ENCODE measurements at places on chromosomes 1 and 21.

GRCh38 chr1:173329726-173330125 is 122.6 kb upstream of the TNFSF4 start:
- DNase-seq = peak; percentile 67

DNA sequence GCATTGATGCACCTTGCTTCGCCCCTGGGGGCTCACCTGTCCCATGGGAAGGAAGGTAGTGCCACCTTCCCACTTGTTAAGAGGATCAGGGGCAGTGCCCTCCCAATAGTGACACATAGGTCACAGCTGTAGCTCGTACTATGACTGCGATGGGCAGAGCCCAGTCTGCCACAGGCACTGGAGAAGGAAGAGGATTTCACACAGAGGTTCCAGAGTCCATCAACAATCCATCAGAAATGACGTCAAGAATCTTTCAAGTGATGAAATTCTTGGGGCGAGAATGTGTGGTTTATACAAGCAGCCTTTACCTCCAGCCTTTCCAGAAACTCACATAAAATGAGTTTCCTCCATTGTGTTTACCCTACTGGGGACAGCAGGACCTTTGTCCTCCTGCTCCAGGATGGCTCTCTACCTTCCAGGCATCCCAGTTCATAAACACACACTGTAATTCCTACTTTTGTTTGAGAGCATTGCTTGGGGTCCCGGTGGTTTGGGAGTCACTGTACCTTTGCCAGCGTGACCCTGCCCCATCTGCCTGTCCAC is 260.6 kb upstream of the VAMP3 start:
- DNase-seq = no peak

GRCh38 chr1:173451981-173452380 is 25.2 kb upstream of the PRDX6 start:
- DNase-seq = no peak

GRCh38 chr21:46064870-46065214 is 33.1 kb upstream of the COL6A2 start:
- DNase-seq = no peak

- peak; percentile 83 for DNase-seq
Measured at GRCh38 chr1:232767305-232768074, 37.7 kb upstream of the MAP10 start.

DNA sequence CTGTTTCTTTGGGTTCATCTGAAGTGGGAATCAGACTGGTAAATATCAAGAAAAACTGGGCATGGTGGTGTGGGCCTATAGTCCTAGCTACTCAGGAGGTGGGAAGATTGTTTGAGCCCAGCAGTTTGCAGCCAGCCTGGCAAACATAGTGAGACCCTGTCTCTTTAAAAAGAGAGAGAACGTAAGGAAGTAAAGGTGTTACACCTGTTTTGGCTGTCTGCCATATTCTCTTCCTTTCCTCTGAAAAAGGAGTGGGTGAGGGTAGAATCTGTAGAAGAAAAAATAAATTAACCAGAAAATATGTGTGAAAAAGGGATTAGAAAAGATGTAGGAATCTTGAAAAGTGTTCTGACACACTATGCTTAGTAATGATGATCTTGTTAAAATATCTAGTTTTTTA is 20.0 kb downstream of the AHCYL1 start:
- no peak for DNase-seq

GRCh38 chr21:46227811-46228344 is 696 bp downstream of the LSS start:
- DNase-seq = no peak
